Muscle of leg (tissue), 16 donors: ENCODE measurements at places on chromosomes 6 and 20.

DNA sequence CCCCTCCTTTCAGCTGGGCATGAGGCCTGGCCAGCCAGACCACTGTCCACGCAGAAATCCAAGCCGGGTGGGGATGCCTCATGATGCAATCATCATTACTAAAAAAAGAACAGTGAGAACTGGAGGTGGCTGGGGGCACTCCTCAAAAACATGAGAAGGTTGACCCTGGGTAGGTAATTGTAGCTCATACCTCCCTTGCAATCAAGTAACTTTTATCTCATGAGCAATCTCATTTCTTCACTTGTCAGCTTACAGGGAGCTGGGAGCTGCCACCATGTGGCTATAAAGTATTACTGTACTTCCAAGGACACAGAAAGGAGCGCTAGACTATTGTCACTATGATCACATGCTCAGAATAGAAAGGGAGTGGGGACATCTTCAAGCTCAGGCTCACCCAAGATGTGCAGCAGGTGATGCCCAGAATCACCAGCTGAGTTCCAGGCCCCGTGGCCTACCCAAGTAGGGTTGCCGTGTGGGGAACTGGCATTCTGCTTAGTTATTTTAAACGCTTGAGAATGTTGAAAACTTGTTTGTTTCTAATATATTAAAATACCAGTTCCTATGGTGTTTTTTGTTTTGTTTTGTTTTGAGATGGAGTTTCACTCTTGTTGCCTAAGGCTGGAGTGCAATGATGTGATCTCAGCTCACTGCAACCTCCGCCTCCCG lies 3.0 kb upstream of the CDH26 start:
- DNase-seq: no peak

- DNase-seq: no peak
Measured at GRCh38 chr6:134830194-134830593, 119.7 kb downstream of the ALDH8A1 start.

- no peak for DNase-seq
Measured at GRCh38 chr6:125784365-125784764, 6.4 kb upstream of the NCOA7 start.

DNA sequence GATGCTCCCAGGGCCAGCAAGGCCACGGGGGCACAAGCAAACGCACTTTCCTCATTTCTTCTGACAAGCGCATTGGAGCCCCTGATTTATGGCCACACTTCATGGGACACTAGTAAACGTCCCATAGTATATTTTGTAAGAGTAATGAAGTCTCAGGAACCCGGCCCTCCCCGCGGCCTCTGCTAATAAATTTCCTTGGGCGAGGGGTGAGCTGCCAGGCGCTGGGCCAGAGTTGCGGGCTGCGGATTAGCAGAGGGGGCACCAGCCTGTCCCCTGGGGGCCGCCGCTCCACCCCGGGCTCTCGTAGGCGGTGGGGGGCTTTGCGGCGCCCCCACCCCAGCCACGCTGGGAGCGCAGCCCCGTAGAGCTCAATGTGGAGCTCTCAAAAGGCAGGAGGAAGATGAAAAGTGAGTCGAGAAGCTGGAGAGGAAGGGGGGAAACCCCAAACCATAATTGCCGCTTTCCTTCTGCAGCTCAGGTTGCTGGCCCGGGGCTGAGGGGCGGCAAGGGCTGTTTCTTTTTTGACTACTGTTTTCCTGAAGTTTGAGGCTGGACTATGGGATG lies 173.6 kb downstream of the CDC5L start:
- DNase-seq: no peak

GRCh38 chr6:158697811-158698210 lies 48.0 kb downstream of the SYTL3 start:
- DNase-seq: no peak

GRCh38 chr6:69422475-69422874 lies 374.3 kb downstream of the LMBRD1 start:
- DNase-seq: peak; percentile 7

DNA sequence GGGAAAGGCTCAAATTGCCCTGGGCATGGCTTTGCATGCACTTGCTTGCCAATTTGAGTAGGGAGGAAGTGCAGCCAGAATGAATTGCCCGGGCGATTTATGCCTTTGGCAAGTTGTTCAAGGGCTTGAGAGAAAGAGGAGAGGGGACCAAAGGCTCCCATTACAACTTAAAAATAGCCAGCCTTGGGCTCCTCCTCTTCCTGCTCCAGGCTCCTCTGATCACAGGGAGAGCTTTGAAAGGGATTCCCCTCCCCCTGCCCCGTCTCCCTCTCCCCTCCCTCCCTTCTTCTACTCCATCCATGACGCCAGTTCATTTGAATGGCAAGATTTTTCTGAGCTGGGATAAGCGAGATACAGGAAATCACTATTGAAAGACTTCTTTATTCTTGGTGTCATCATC lies 304.9 kb upstream of the JAG1 start:
- DNase-seq: peak; percentile 51

- peak; percentile 71 for DNase-seq
Measured at GRCh38 chr6:168536665-168537539, 95.9 kb downstream of the SMOC2 start.

- DNase-seq: no peak
Measured at GRCh38 chr6:103396768-103397167, 1463.0 kb downstream of the HACE1 start.

DNA sequence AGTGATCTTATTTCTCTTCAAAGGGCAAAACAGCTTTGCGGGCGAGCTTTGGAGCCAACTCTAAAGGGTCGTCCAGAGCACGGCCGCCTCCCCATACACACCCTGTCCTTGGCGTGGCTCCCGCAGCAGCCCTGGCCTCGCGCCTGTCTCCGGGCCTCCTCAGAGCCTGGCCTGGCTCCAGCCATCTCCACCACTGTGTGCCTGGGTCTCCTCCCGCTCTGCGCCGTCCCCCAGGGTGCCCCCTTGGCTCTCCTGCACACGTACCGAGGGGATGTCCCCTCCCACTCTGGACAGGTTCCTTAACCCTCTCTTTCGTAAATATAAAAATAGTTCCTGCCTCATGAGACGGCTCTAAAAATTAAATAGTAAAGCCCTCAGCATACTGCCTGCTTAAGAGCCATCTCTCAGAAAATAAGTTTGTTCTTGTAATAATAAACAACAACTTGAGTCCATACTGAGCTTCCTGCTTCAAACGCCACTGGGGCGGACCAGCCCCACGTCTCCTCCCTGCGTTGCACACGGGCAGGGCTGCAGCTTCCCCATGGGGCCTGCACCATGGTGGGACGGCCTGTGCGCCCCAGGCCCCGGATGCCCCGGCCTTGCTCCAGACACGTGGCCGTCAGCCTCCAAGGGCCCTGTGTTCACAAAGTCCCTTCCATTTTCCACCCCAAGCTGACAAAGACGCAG lies 226.2 kb downstream of the TTLL2 start:
- peak; percentile 92 for DNase-seq

- DNase-seq: peak; percentile 20
Measured at GRCh38 chr20:19701429-19701828, 56.6 kb upstream of the RIN2 start.

- peak; percentile 93 for DNase-seq
Measured at GRCh38 chr6:109311471-109311870, 70.8 kb downstream of the CD164 start.

- DNase-seq: peak; percentile 80
Measured at GRCh38 chr20:17870086-17870740, 98.4 kb downstream of the SNX5 start.

DNA sequence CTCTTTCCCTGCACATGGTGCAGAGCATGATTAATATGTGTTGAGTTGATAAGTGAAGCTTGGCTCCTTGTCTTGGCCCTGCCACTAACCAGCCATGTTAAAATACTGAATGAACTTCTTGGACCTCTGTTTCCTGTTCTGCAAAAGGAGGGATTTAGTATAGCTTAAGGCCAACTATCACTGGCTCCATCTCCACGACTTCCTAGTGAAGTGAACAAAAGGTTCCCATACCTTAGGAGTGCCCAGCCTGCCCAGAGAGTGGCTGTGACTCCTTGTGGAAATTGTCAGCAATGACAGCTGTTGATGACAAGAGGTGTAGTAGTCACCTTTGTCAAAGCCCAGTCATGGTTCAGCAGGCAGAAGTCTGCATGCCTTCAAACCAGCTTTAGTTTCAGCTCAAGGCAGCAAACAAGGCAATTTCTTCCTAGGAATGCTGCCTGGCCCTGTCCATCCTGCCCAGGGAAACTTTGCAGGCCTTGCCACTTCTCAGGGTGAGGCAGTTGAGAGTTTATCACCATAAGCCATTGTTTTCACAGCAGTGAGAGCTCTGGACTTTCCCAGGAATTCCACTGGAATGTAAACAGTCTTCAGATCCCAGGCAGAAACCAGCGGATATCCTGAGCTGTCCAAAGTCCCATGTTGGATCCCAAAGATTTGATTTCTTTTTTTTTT lies 169.7 kb upstream of the TNFAIP3 start:
- peak; percentile 38 for DNase-seq

DNA sequence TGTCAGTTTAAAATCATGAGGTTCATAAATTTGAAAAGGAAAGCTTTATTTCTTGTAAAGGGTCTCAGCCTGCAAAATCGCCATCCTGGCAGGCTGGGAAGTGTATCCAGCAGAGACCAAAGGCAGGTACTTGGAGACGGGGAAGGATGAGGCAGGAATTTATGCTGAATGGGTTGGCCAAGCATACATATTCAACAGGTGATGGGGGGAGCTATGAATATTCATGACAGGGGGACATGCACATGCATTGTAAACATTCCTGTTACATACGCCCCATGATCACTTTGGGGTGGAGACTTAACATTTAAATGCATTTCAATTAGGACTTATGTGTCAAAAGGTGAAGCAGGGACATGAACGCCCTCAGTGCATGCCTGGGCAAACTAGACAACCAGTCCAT lies 9.8 kb upstream of the SLC22A1 start:
- DNase-seq: no peak

- DNase-seq: peak; percentile 37
Measured at GRCh38 chr6:14975471-14975817, 270.4 kb upstream of the JARID2 start.

DNA sequence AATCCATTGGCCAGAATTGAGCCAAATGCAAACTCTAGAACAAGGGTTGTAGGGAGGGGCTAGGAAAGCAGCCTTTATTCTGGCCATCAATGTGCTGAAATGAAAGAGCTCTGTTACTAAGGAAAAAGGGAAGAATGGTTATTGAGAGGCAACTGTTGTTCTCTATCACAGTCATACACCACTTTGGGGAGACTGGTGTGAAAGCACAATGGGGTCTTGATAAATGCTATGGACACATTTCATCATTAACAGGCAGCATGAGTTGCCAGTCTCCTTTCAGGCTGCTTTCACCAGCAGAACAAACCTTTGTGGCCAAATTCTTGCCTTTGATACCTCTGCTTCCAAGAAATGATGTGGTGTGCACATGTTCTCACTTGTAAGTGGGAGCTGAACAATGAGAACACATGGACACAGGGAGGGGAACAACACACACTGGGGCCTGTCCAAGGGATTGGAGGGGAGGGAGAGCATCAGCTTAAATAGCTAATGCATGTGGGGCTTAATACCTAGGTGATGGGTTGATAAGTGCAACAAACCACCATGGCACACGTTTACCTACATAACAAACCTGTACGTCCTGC lies 86.2 kb downstream of the CDS2 start:
- DNase-seq: no peak

DNA sequence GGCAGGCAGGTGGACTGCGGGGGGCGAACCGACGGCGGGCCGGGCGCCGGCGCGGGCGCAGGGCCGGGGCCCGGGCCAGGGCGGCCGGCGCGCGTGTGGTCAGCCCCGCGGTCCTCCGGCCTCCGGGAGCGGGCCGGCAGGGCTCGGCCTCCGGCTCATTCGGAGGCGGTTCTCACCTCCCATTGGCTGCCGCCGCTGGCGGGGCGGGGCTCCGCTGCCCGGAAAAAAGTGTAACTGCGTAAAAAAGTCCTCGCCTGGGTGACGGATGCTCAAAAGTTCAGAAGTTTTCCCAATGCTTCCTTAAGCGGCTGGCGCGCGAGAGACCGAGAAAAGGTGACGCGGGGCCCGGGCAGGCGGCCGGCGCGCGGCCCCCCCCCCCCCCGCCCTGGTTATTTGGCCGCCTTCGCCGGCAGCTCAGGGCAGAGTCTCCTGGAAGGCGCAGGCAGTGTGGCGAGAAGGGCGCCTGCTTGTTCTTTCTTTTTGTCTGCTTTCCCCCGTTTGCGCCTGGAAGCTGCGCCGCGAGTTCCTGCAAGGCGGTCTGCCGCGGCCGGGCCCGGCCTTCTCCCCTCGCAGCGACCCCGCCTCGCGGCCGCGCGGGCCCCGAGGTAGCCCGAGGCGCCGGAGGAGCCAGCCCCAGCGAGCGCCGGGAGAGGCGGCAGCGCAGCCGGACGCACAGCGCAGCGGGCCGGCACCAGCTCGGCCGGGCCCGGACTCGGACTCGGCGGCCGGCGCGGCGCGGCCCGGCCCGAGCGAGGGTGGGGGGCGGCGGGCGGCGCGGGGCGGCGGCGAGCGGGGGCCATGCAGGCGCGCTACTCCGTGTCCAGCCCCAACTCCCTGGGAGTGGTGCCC lies at the start of gene FOXC1:
FOXC1 (plus strand) TSS at position 268 of the 849 bp plus-strand sequence; CDS start at position 799, 531 bp downstream.
- DNase-seq: peak; percentile 96

- no peak for DNase-seq
Measured at GRCh38 chr6:126170978-126171382, 168.9 kb upstream of the CENPW start.

DNA sequence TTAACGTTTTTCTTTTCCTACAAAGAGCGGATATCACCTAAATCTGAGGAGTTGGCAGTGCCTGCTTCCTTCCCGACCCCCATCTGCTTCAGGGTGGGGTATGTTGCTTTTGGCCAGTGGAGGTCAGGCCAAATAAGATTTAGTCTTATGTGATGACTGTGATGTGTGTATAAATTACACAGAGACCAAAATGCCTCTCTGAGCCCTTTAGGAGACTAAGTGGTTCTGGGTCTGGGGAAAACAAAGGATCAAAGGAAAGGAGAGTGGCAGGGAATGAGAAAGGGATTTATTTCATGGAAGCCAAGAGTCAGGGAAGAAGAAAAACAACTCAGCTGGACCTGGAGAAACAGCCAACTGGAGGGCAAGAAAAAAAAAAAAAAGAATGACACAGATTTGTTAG lies 39.1 kb upstream of the TBC1D7 start:
- DNase-seq: no peak

- no peak for DNase-seq
Measured at GRCh38 chr20:41198443-41198842, 61.1 kb downstream of the PLCG1 start.

DNA sequence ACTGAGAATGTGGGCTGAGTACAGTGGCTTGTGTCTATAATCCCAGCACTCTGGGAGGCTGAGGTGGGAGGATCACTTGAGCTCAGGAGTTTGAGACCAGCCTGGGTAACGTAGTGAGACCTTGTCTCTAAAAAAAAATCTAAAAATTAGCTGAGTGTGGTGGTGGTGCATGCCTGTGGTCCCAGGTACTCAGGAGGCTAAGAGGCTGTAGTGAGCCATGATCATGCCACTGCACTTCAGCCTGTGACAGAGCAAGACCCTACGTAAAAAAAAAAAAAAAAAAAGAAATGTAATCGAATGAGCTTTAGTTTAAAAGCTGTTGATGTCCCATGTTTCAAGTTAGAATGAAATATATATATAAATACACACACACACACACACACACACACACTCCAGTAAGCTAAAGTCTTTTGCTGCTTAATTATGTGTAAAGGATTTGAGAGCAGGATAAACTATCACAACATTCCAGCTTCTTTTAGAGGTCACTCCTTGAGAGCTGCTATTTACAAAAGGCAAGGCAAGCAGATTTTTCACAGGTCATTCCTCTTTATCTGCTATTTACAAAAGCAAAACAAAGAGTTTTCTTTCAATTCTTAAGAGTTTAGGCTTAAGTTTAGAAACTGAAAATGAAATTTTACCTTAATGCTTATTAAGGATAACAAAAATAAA lies 4.7 kb upstream of the MICAL1 start:
- DNase-seq: no peak

GRCh38 chr6:12882761-12883290 lies 166.3 kb downstream of the PHACTR1 start:
- DNase-seq: no peak
